ENCODE measurements at places on chromosomes 7 and 10. TPM values are rescaled to one million over a fixed set of nuclear protein-coding genes. Genes with fewer than 3 reads are reported as not detected.
A peak's percentile ranks its signal among the peaks of the same experiment; 100 is the strongest.

GRCh38 chr7:149719912-149720335 is 53.5 kb downstream of the ZNF467 start:
- peak; percentile 4 for DNase-seq

GRCh38 chr7:91019686-91020385 is 244.4 kb upstream of the FZD1 start:
- DNase-seq = no peak

DNA sequence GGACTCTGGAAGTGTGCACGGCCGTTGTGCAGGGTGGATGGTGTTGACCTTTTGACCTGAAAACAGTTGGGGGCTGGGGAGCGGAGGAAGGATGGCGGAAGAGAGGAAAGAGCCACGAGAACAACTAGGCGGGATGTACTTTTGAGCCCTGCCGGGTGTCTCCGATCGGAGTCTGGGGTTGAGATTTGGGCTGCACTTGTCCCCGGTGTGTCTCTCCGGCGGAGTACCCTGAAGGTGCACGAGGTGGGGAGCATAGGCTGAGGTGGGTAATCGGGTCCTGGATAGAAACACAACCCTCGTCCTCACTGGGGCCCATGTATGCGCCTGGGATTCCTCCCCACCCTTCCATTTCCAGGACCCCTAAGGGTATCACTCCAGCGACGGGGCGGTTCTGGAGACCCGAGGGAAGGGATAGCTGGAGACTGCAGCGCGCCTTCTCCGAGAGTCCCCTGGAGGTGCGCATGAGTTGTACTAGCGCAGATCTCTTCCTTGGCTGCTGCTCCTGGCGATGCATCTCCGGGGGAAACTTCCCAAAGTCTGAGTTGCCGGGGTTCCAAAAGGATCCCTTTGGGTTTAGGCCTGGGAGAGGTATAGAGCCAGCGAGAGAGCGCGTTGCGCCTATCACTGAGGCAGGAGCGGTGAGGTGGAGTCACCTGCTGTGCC is 4.6 kb upstream of the HMX2 start:
- DNase-seq = no peak

GRCh38 chr7:628826-629225 is 97.7 kb upstream of the DNAAF5 start:
- DNase-seq = no peak

DNA sequence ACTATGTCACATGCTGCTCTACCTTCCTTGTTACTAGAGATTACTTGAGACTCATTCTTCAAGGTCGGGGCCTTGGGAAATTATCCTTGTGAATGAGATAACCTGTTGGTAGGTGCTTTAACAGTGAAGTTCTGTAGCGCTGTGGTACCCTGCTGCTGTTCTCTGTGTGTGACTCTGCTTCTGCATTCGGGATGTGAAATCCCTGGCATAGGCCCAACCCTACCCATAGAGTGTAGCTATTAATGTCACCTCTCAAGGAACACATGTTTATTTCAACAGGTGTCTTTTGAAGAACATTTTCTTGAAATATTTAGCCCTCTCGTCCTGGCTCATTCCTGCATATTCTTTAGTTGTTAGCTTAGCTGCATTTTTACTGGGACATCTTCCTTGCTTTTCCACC is 41.8 kb upstream of the TMEM236 start:
- no peak for DNase-seq

GRCh38 chr10:4595719-4596319 is 230.2 kb upstream of the AKR1E2 start:
- no peak for DNase-seq

GRCh38 chr10:91700273-91700672 is 67.4 kb upstream of the PPP1R3C start:
- no peak for DNase-seq

- no peak for DNase-seq
These were observed 26.7 kb upstream of the LRRC4 start for GRCh38 chr7:128057909-128058308.

DNA sequence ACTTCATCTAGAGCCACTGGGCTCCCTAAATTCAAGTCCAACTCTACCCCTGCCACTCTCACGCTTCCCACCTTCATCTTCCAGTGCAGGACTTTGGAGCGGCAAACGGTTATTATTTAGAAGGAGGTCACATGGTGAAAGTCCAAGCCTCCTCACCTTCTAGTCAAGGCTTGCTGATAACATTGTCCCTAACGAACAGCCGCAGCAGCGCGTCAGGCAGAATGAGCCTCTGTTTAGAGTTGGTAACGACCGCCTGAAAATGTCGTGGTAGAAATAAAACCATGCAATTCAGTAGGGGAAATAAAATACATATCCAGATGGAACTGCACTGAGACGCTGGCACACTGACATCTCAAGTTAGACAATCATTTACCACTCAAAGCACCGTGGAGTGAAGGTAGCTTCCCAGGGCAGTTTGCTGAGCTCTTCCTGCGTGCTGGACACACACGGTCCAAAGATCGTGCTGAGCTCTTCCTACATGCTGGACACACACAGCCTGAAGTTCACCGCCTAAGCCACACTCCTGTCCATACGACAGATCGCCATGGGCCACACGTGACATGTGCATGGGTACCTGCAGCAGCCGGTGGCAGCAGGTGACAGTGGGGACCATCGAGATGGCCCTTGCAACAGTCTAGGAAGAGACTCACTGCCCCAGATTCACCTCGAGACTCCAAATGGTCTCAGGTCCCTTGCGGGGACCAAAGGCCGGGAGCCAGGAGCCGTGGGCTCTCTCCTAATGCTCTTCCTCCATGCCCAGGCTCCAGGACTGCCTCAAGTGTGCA is 323.5 kb downstream of the PTPRN2 start:
- DNase-seq = no peak

DNA sequence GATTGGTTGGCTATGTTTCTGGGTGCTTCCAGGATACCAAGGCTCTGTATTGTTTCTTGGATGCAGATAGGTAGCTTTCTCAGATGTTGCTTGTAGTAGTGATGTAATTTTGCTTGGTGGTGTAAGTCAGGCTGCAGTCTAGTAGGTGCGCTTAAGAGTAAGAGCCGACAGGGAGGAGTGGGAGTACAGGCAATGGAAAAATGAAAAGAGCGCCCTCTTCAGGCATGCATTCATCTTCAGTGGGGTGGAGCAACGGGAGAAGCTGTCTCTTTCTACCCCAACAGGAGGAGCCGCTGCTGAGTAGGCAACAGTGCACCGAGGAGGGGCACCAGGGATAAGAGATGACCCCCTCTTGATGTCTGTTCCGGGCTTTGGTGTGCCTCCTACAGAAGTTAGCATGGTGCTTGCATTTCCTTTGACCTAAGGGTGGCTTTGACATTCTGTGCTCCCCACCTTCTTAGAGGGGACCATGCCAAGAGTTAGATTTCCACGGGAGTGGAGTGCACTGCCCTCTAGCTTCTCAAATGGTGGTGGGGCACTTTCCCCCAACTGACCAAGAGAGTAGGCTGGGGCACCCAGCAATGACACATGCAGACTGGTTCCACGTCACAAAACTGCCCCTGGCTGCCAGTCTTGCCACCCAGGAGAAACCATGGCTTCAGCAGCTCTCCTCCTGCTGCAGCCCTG is 56.1 kb downstream of the ZNF783 start:
- DNase-seq = no peak

DNA sequence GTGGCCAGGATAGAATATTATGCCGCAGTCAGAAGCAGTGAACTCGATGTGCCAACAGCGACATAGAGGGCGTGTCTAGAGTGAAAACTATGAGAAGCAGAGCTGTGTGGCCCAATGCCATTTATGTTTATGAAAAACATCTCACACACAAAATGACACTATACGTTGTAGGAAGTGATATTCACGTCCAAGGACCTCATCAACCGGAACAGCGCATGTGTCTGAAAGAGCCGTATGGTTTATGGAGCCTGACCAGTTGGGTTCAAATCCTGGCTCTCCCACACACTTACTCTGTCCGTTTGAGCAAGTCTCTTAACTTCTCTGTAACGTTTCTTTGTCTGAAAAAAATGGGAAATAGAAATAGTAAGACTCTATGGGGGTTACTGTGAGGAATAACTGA is 20.5 kb downstream of the TAS2R40 start:
- DNase-seq = no peak

DNA sequence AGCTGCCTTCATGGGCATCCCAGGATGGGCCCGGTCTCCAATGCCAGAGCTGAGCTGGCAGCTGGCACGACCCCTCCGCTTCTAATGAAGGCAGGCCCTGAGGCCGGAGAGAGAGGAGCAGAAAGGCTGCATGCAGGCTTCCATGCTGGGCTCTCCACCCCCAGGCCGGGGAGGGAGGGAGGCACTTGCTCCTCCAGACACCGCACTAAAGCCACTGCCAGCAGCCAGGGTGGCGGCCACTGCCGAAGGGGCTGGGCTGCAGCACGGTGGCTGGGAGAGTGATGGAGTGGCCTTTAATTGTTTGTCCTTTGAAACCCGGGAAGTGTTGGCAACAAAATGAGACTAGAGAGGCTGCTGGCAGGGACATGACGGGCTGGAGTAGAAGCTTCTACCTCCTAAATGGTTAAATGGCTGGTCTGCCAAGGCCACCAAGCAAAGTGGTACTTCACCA is 236.5 kb downstream of the SKAP2 start:
- DNase-seq = no peak

GRCh38 chr7:149209518-149210269 is 14.3 kb downstream of the ZNF282 start:
- no peak for DNase-seq

DNA sequence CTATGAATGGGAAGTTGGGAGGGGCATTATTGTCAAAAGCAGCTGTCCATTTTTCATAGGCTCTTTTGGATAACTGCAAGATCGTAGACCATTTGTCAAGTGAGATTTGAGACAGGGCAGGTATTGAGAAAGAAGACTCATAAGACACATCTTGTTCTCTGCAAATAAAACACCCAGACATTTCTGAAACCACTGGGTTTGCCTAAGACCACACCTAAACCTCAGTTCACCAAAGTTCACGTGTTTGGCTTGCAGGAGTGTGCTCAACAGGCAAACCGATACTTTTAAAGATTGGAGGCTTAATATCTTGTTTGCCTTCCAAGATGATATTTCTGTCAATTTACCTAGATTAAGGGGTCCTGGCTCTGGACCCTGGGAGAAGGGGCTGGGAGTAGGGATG is 628.4 kb downstream of the CALN1 start:
- no peak for DNase-seq

- no peak for DNase-seq
These were observed 290.8 kb downstream of the NXPH1 start for GRCh38 chr7:8724080-8724718.

DNA sequence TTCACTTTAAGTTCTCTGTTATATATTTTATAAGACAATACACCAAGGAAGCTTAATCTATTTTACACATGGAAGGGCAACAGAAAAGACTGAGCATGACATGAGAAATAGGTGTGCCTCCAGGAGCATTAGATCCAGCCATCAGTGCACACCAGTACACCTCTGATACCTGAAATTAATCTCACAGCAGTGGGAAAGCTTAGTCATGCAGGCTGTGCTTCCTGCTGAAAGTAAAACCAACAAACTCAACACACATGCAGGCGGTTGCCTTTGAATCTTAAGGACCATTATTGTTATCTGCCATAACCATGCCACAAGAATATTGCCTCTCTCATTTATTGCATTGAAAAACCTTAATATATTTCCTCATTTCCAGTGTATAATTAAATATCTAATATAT is 16.4 kb upstream of the ANKRD30A start:
- DNase-seq = no peak

- DNase-seq = no peak
These were observed 370.8 kb downstream of the PLXNA4 start for GRCh38 chr7:132205509-132205908.

- no peak for DNase-seq
These were observed 101.0 kb downstream of the SKIDA1 start for GRCh38 chr10:21424459-21424861.

DNA sequence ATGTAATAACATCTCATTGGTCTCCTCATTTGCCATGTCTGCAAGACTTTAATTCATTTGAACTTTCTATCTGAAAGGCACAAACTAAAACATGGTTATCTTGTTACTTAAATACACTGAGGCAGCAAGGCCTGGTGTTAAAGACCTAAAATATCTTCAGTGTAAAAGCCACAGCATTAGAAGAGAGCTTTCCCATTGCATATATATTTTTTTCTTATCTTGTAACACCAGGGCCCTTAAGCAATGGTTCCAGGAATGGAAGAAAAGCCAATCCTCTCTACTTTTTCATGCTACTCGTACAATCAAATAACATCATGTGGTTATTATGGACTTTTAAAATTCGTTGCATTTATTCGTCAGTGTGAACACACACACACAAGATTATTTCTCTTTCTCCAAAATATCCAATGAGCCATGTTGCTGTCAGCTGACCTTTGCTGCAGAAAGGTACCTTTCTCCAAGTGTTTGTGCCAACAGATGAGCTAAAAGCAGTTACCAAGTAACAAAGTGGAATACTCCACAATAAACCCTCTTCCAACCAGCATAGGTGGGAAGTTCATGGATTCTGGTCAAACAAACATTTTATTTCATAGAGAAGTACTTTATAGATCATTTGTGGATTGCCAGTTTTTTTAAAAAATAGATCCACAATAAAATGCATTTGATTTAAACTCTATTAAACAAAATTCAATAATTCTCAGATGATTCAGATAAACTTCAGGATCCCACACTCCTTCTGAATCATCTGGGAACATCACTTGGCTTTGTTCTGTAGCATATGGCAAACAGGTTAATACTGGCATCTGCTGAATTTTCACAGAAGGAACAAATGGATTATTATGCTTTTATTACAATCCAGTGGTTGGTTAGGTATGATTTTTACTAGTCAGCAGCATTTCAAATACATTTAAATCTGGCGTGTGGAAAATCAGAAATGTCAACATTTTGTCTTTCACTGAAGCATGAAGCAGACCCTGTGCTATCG is 63.3 kb upstream of the AGBL3 start:
- DNase-seq = no peak

The SRPK2 gene
- 30.3 TPM for total RNA-seq

The IFIT3 gene
- total RNA-seq = 11.3 TPM

The BNIP3 gene
- 66.3 TPM for total RNA-seq

The THSD7A gene
- 4.1 TPM for total RNA-seq

The TRIM73 gene
- 1.6 TPM for total RNA-seq

The MPLKIP gene
- 30.5 TPM for total RNA-seq

The CALHM2 gene
- total RNA-seq = 84.1 TPM

The SLC16A9 gene
- 0.60 TPM for total RNA-seq

The BTAF1 gene
- total RNA-seq = 71.6 TPM

All from omental fat pad (tissue), 4 donors.